ENCODE measurements at places on chromosomes 7 and 10. TPM values are rescaled to one million over a fixed set of nuclear protein-coding genes. Genes with fewer than 3 reads are reported as not detected.

DNA sequence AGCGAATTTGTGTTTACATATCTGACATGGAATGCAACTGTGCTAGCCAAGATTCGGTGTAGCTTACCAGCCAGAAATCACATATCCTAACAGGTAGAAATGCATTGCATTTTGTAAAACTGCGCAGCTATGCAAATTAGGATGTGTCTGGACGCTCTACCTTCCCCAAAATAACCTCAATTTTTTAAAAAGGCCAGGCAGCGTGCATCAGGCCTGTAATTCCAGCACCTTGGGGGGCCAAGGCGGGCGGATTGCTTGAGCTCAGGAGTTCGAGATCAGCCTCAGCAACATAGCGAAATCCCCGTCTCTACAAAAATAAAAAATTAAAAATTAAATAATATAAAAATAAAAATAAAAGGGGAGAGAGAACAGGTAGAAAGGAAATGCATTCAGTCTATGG, 305.0 kb downstream of the TYW1 start:
- no peaks in the 10 kb centered on the region for H3K36me3 ChIP-seq
- no peak for DNase-seq
- H3K4me3 ChIP-seq, result peak overlapping the region; percentile 83
- H3K4me1 ChIP-seq, result peaks cover 12% of the 10 kb centered on the region
- no peaks in the 10 kb centered on the region for H3K27me3 ChIP-seq

- H3K27me3 ChIP-seq, result no peaks in the 10 kb centered on the region
- H3K4me1 ChIP-seq, result no peaks in the 10 kb centered on the region
- DNase-seq, result no peak
- no peak overlapping the region for H3K27ac ChIP-seq
- no peak overlapping the region for H3K4me3 ChIP-seq
- no peaks in the 10 kb centered on the region for H3K36me3 ChIP-seq
Observed at GRCh38 chr7:149759093-149759860, 14.1 kb downstream of the ZNF467 start.

GRCh38 chr10:59654007-59654406, 55.6 kb downstream of the SLC16A9 start:
- no peaks in the 10 kb centered on the region for H3K36me3 ChIP-seq
- H3K4me3 ChIP-seq, result no peak overlapping the region
- no peaks in the 10 kb centered on the region for H3K4me1 ChIP-seq
- H3K27ac ChIP-seq, result no peak overlapping the region
- no peak for DNase-seq

DNA sequence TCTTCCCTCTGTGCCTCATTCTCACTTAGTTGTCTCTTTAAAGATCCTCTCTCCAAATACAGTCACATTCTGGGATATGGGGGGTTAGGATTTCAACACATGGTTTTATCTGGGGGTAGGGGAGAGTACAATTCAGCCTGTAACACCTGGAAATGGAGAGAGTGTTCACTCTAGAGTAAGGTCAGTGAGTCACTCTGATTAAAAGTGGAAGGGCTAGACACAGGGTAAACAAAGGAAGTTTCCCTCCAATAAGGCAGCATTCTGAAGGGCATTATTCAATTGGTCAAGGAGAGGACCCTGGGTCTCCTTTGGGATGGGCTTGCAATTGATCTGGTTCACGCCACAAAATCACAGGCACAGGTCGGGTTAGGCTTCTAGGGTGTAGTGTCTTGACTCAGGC, 232.8 kb upstream of the NPSR1 start:
- no peak overlapping the region for H3K27ac ChIP-seq

DNA sequence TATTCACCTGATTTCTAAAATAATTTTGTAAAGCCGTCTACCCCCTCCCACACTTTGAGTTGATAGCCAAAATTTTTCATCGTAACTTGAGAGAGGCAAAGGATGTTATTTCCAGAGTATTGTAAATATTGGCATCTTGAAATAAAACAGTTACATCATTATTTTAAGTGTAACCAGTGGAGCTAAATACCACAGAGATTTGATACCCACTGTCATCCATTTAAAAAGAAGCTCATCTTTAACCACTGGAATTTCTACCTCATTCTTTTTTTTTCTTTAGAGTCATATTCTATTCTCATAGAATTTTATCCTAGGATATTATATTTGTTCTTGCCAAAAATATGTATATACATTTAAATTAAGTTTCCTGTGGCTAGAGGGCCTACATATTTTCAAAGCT, 48.6 kb downstream of the CAMK1D start:
- H3K4me1 ChIP-seq, result no peaks in the 10 kb centered on the region
- no peaks in the 10 kb centered on the region for H3K36me3 ChIP-seq
- no peaks in the 10 kb centered on the region for H3K27me3 ChIP-seq
- DNase-seq, result no peak
- no peak overlapping the region for H3K27ac ChIP-seq

- no peak overlapping the region for H3K27ac ChIP-seq
- no peaks in the 10 kb centered on the region for H3K4me1 ChIP-seq
- H3K27me3 ChIP-seq, result no peaks in the 10 kb centered on the region
- H3K36me3 ChIP-seq, result 0 out of 2 replicates have a peak, but pooled peaks cover 2% of the 10 kb centered on the region
- no peak overlapping the region for H3K4me3 ChIP-seq
Observed at GRCh38 chr7:77738382-77738781, 42.1 kb downstream of the RSBN1L start.

The IFIT3 gene
- total RNA-seq, result 1.1 TPM

The EFCAB10 gene
- total RNA-seq, result 1.7 TPM

The TRAPPC14 gene
- total RNA-seq, result 23.2 TPM

DNA sequence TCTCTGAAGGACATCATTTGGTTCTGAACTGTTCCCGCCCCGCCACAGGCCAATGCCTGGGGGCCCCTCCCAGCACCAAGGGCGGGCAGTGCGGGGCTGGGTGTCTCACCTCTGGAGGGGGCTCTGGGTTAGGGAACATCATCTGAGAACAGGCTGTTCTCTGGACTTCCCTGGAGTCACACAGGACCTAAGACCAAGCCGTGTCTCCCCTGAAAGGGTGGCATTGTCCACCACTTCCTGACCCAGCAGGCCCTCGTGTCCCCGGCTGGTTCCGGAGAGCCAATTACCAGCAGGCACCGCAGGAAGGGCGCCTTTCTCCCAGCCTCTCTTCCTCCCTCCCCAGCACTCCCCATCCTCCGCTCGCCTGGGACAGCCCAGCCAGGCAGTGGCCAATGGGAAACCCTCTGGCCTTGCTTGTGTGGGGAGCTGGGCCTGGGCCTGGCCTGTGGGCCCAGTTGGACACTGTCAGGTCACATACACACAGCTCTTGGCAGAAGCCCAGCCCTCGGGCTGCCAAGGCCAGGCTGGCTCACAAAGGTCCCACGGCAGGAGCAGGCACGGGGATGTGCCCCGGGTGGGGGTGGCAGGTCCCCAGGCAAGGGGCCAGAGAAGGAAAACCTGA, 119.5 kb downstream of the SPDYE5 start:
- no peaks in the 10 kb centered on the region for H3K4me1 ChIP-seq
- no peak for DNase-seq
- H3K27ac ChIP-seq, result no peak overlapping the region
- no peak overlapping the region for H3K4me3 ChIP-seq
- H3K27me3 ChIP-seq, result no peaks in the 10 kb centered on the region

The SPDYE11 gene
- total RNA-seq, result not detected

- no peak overlapping the region for H3K4me3 ChIP-seq
- H3K27ac ChIP-seq, result no peak overlapping the region
Observed at GRCh38 chr10:106825576-106826364, 338.7 kb downstream of the SORCS1 start.

- no peaks in the 10 kb centered on the region for H3K36me3 ChIP-seq
- DNase-seq, result no peak
- no peak overlapping the region for H3K27ac ChIP-seq
- H3K27me3 ChIP-seq, result no peaks in the 10 kb centered on the region
- no peak overlapping the region for H3K4me3 ChIP-seq
- no peaks in the 10 kb centered on the region for H3K4me1 ChIP-seq
Observed at GRCh38 chr7:51058764-51059163, 257.8 kb downstream of the COBL start.

- H3K27ac ChIP-seq, result no peak overlapping the region
- DNase-seq, result no peak
- no peaks in the 10 kb centered on the region for H3K27me3 ChIP-seq
- H3K36me3 ChIP-seq, result peaks cover 69% of the 10 kb centered on the region
- no peaks in the 10 kb centered on the region for H3K4me1 ChIP-seq
Observed at GRCh38 chr7:99459087-99459486, 6.9 kb downstream of the ATP5MF start.

The FLNC gene
- total RNA-seq, result 42.8 TPM

- peak; percentile 50 for DNase-seq
- no peaks in the 10 kb centered on the region for H3K27me3 ChIP-seq
- H3K4me1 ChIP-seq, result peaks cover 29% of the 10 kb centered on the region
- no peaks in the 10 kb centered on the region for H3K36me3 ChIP-seq
Observed at GRCh38 chr10:124741281-124741921, 2.8 kb downstream of the FAM53B start.

The NEBL gene
- 16.6 TPM for total RNA-seq

GRCh38 chr10:64463406-64463805, 942.2 kb downstream of the REEP3 start:
- no peak for DNase-seq

The TNS3 gene
- total RNA-seq, result 9.1 TPM

DNA sequence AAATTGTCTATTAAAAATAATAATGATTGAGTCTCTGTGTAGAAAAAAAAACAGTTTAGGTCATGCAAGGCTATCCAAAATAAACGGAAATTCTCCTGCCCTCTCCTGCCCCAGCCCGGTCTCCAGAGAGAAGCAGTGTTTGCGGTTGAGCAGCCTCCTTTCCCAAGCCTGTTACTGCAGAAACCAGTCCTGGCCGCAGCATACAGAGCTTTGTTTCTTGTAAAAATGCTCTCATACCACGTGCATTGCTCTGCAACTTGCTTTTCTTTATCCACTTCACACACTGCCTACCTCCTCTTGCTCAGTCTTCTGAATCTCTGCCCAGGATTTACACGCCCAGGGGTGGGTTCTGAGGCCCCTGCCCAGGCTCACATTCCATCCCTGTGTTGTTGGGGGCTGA, 34.4 kb upstream of the CUL1 start:
- H3K27me3 ChIP-seq, result no peaks in the 10 kb centered on the region
- no peaks in the 10 kb centered on the region for H3K4me1 ChIP-seq
- no peak overlapping the region for H3K4me3 ChIP-seq
- no peak overlapping the region for H3K27ac ChIP-seq

The ZCCHC24 gene
- 7.0 TPM for total RNA-seq

- no peaks in the 10 kb centered on the region for H3K4me1 ChIP-seq
- no peak overlapping the region for H3K4me3 ChIP-seq
- no peak overlapping the region for H3K27ac ChIP-seq
- no peak for DNase-seq
- H3K27me3 ChIP-seq, result no peaks in the 10 kb centered on the region
Observed at GRCh38 chr7:148794476-148794875, 89.6 kb downstream of the EZH2 start.

DNA sequence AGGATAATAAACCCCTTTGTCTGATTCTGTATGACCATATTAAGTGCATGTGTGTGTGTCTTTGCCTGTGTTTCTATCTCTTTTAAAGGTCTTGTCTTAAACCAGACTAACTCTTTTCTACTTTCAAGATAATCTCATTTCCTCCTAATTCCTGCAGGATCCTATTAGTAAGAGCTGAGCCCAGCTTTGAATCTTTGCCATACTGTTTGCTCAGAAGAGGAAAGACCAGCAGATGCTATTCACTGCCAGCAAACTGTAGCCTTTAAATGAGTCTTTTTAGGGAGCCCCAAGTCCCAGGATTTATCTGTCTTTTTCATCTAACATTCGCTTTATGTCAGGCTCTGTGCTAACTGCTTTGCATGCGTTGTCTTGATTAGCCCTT, 2.9 kb downstream of the GPR158 start:
- no peak overlapping the region for H3K27ac ChIP-seq
- H3K27me3 ChIP-seq, result peaks cover 31% of the 10 kb centered on the region
- DNase-seq, result no peak
- H3K4me1 ChIP-seq, result no peaks in the 10 kb centered on the region

DNA sequence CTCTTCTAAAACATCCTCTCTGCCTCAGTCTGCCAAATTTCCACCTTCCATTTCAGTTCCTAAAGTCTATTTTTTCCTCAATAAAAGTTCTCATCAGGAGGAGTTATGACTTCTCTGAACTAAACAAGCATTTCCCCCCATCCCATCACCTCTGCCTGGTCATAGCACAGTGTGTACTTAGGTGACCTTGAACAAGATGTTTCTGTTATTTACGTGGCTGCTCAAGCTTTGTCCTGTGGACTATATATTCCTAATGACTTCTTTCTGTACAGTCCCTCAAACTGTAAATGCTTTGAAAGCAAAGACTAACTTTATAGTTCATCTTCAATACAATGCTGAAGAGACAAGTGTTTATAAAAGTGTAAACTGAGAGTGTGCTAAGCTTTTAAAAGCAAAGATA, 166.9 kb downstream of the CPEB3 start:
- no peak overlapping the region for H3K27ac ChIP-seq
- H3K4me1 ChIP-seq, result peaks cover 23% of the 10 kb centered on the region
- no peak overlapping the region for H3K4me3 ChIP-seq
- no peak for DNase-seq

DNA sequence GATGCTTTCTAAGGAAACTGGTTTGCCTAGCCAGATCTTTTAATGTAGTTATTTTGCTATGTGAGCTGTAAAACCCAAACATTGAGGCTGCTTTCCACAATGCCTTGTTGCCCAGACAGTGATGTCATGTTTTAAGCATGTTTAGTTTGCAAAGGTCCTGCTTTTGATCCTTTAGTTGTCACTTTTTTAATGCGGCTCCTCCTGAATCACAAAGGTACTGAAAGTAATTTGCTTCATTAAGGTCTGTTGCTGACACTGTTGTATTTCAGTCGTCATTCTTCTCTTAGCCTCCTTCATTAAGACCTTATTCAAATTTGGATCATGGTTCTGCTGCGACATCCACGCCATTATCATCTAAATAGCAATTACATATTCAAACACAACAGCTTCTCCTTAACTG, 10.6 kb downstream of the RPA3 start:
- H3K4me3 ChIP-seq, result no peak overlapping the region
- no peak for DNase-seq
- no peaks in the 10 kb centered on the region for H3K36me3 ChIP-seq
- H3K27me3 ChIP-seq, result no peaks in the 10 kb centered on the region

The ASAH2B gene
- total RNA-seq, result 10.8 TPM

The CRPPA gene
- 1.6 TPM for total RNA-seq

The SCART1 gene
- 3.7 TPM for total RNA-seq

The REPIN1 gene
- 106 TPM for total RNA-seq

GRCh38 chr7:112882991-112883390, 92.8 kb upstream of the TMEM168 start:
- H3K4me3 ChIP-seq, result no peak overlapping the region
- no peaks in the 10 kb centered on the region for H3K4me1 ChIP-seq
- DNase-seq, result no peak

DNA sequence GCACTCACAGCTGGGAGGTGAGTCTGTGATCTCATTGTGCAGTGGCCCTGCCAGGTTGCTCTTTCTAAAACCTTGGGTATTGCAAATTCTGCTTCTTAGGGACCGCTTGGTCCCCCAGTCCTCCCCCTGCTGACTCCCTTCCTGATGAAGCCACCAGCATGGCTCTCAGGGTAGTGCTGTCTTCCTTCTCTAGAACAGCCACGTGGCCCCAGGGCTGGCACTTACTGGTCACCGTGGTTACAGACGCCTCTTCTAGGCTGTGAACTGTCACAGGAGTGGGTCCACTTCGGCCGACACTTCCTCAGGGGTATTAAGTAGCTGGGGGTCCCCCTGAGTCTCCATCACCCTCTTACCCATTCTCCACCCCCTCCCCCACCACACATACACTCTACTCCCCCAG, 2.7 kb upstream of the HTRA1 start:
- no peak overlapping the region for H3K27ac ChIP-seq
- no peak overlapping the region for H3K4me3 ChIP-seq

GRCh38 chr7:102991077-102991539, 78.3 kb downstream of the LRRC17 start:
- no peak for DNase-seq
- no peak overlapping the region for H3K4me3 ChIP-seq
- H3K36me3 ChIP-seq, result no peaks in the 10 kb centered on the region

GRCh38 chr7:144584726-144585125, 181.2 kb upstream of the NOBOX start:
- no peak overlapping the region for H3K27ac ChIP-seq
- no peak for DNase-seq
- no peak overlapping the region for H3K4me3 ChIP-seq
- no peaks in the 10 kb centered on the region for H3K27me3 ChIP-seq
- no peaks in the 10 kb centered on the region for H3K36me3 ChIP-seq
